ENCODE measurements at places on chromosomes 3 and 15. TPM values are rescaled to one million over a fixed set of nuclear protein-coding genes. Genes with fewer than 3 reads are reported as not detected.
A peak's percentile ranks its signal among the peaks of the same experiment; 100 is the strongest.

Gene GPR62
- total RNA-seq: not detected

DNA sequence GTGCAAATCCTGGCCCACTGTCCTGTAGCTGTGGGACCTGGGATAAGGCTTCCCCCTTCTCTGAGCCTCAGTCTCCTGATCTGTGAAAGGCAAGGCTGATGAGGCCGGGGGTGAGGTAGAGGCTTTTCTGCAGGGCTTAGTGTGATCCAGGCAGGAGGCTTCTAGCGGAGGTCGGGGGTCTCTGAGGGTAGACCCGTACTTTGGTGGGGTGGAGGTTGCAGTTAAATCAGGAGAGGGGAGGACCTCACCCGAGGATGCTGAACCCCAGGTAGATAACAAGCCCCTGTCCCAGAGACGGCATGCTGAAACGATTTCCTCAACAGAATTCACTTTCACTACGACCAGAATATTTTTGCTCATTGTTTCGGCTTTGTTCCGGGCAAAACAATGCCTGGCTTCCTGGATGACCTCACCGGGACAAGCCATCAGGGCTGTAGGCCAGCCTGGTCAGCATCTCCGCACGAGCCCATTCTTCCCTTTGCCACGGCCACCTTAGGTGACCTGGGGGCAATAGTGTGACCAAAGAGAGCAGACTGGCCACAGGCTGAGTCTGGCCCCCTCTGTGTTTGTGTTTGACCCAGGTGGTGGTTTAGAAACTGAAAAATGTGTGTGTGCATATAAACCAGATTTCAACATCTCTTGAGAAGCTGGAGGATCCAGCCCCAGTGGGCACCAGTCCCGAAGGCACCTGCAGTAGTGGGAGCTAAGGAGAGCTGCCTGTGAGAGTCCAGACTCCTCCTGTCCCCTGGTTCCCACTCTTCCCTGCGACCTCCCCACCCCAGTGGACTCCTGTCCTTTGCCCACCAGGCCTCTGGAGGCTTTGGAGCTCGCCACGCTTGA lies 33.0 kb downstream of the SLC6A6 start:
- H3K4me1 ChIP-seq: peaks cover 58% of the 10 kb centered on the region
- no peaks in the 10 kb centered on the region for H3K36me3 ChIP-seq

GRCh38 chr15:75759416-75760130 lies 46.9 kb upstream of the CSPG4 start:
- H3K4me1 ChIP-seq: peaks cover 13% of the 10 kb centered on the region
- H3K27ac ChIP-seq: peak overlapping the region; percentile 71
- no peak for DNase-seq
- H3K4me3 ChIP-seq: peak overlapping the region; percentile 88
- H3K27me3 ChIP-seq: peaks cover 8% of the 10 kb centered on the region

Gene ONECUT1
- not detected for total RNA-seq

Gene CHRD
- total RNA-seq: not detected

GRCh38 chr15:35505141-35505540 lies 40.8 kb downstream of the DPH6 start:
- H3K4me3 ChIP-seq: no peak overlapping the region
- peak overlapping the region; percentile 65 for H3K27ac ChIP-seq
- H3K36me3 ChIP-seq: no peaks in the 10 kb centered on the region
- H3K27me3 ChIP-seq: no peaks in the 10 kb centered on the region
- peaks cover 9% of the 10 kb centered on the region for H3K4me1 ChIP-seq

Gene GRM7
- total RNA-seq: not detected

DNA sequence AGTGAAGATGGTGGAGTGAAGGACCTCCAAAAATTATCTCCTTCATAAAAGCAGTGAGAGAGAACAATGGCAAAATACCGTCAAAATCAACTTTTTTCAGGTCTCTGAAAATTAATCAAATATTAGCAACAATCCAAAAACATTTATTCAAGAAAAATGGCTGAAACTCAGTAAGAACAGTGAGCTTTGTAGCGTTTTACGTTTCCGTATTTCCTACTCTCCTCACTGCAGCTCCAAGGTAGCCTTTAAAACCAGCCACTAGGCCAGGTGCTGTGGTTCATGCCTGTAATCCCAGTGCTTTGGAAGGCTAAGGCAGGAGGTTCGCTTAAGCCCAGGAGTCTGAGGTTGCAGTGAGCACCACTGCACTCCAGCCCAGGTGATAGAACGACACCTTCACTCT lies 38.5 kb downstream of the ATP10A start:
- DNase-seq: no peak
- peaks cover 15% of the 10 kb centered on the region for H3K36me3 ChIP-seq
- H3K27ac ChIP-seq: no peak overlapping the region
- peaks cover 30% of the 10 kb centered on the region for H3K4me1 ChIP-seq

Gene ZNF280D
- 25.0 TPM for total RNA-seq

Gene MAP3K13
- 10.1 TPM for total RNA-seq

- H3K4me1 ChIP-seq: peaks cover 15% of the 10 kb centered on the region
- H3K36me3 ChIP-seq: peaks cover 11% of the 10 kb centered on the region
- H3K27ac ChIP-seq: no peak overlapping the region
- H3K4me3 ChIP-seq: no peak overlapping the region
Measured at GRCh38 chr3:100080573-100080972, 33.7 kb downstream of the FILIP1L start.

GRCh38 chr3:72903004-72903403 lies 15.2 kb downstream of the GXYLT2 start:
- no peak overlapping the region for H3K27ac ChIP-seq
- H3K4me1 ChIP-seq: no peaks in the 10 kb centered on the region
- H3K36me3 ChIP-seq: no peaks in the 10 kb centered on the region
- DNase-seq: no peak

DNA sequence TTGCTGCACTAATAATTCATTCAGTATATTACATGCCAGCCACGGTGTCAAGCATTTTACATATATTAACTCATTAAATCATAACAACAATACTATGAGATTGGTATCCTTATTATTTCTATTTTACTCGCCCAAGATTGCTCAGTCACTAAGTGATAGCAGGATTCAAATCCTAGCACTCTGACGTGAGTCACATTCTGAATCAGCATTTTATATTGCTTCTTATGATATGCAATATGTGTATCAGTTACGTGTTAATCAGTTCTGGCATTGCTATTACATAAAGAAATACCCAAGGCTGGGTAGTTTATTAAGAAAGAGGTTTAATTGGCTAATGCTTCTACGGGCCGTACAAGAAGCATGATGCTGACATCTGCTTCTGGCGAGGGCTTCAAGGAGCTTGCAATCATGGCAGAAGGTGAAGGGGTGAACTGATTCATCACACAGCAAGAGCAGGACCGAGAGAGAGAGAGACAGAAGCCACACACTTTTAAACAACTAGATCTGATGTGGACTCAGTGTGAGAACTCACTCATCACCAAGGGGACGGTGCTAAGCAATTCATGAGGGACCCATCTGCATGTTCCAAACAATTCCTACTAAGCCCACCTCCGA lies 166.5 kb upstream of the TMCO5A start:
- H3K4me3 ChIP-seq: no peak overlapping the region
- peaks cover 6% of the 10 kb centered on the region for H3K4me1 ChIP-seq
- DNase-seq: no peak
- H3K27ac ChIP-seq: no peak overlapping the region

Measured in natural killer cell treated with Interleukin-12 subunit alpha and Interleukin-12 subunit beta and Interleukin-15 and Interleukin-18, amount 100 ng/mL, for 72 hours (primary cell).